ENCODE measurements at places on chromosomes 1 and 21.

- DNase-seq: peak; percentile 84
Measured at GRCh38 chr1:181038399-181038873, 4.7 kb downstream of the MR1 start.

- DNase-seq: no peak
Measured at GRCh38 chr1:24341260-24341659, 22.1 kb downstream of the GRHL3 start.

GRCh38 chr1:173866413-173867115 is 1.2 kb downstream of the GAS5 start:
- peak; percentile 54 for DNase-seq

DNA sequence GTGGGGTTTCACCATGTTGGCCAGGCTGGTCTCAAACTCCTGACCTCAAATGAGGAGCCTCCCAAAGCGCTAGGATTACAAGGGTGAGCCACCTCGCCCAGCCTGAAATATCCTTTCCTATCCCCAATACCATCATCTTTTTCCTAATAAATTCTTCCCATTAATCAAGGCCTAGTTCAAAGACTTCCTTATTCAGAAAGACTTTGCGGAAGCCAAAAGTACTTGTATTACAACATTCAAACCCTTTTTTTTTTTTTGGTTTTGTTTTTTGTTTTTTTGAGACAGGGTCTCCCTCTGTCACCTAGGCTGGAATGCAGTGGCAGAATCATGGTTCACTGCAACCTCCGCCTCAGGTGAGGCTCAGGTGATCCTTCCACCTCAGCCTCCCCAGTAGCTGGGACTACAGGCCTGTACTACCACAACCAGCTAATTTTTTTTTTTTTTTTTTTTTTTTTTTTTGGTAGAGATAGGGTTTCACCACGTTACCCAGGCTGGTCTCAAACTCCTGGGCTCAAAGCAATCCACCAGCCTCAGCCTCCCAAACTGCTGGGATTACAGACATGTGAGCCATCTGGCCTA is 7.6 kb downstream of the SLC19A2 start:
- DNase-seq: no peak

DNA sequence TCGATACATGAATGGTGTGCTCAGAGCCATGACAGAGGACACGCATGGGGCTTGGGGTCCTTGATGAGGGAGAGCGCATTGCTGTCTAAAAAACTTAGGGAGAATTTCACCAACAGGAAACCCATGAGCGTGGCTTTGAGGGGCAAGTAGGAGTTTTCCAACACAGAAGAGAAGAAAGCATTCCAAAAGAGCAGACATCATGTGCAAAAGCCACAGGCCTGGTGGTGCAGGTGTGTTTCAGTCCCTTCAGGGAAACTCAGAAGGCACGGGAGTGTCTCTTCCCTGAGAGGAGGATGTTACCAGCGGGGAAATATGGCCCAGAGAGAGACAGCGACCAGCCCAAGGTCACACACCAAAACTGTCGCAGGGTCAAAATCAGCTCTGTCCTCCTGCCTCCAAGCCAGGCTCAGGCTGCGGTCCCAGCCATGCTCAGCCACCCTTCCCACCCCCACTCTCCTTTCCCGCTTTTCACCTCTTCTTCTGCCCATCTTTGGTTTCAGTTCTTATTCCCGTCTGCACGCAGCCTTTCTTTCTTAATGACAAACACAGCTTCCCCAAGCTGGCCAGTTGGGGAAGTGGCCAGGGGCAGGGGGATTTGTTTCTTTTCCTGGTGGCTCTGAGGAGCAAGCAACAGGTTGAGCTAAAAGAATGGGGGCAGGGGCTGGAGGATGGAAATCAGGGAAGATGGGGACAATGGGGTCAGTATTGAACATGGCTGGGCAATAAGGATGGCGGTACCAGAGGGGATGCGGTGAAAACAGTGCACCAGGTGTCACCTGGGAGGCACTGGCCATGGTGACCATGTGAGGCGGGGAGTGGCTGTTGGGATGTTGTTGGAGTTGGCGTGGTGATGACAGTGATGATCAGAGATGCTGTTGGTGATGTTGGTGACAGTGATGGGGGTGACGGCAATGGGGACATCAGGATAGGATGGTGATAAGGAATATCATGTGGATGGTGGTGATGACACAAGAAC is 10.3 kb downstream of the LAPTM5 start:
- DNase-seq: no peak

GRCh38 chr1:204571631-204572030 is 55.4 kb downstream of the MDM4 start:
- no peak for DNase-seq

DNA sequence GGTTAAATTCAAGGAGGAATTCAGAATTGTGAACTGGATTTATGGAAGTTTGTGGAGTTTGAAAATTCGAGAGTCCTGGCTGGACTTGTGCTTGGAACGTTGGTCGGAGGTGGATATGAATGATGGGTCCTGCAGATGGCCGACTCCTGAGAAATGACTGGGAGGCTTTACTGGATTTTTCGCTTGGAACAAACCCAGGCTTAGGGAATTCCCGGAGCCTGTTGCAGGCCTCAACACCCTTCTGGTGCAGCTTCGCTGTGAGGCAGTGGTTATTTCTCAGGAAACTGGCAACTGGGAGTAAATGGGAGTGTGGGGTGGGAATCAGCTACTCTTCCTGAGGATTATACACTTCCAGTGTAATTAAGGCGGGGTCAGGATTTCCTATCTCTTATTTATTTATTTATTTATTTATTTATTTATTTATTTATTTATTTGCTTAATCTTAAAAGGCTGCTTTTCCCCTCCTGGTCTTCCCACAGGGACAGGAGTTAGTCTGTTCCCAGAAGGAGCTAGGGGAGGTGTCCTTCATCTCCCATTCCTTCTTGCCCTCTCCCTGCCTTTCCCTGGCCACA is 21.1 kb downstream of the MAPKAPK2 start:
- DNase-seq: no peak

DNA sequence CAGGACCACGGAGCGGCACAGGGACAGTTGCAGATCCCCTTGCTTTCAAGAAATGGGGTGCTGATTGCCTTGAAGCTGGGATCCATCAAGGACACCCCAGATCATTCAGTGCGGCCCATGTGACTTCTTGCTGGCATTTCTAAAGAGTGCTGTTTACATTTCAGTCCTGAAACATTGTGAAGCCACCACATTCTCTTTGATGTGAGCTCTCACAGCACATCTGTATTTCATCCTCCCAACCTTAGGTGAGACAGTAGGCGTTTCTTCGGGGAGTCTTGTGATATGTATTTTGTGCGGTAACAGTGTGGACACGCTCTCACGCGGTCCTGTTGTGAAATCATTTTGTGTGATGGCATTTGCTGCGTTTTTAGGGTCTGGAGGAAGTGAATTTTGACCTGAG is 57.2 kb downstream of the CACHD1 start:
- no peak for DNase-seq

DNA sequence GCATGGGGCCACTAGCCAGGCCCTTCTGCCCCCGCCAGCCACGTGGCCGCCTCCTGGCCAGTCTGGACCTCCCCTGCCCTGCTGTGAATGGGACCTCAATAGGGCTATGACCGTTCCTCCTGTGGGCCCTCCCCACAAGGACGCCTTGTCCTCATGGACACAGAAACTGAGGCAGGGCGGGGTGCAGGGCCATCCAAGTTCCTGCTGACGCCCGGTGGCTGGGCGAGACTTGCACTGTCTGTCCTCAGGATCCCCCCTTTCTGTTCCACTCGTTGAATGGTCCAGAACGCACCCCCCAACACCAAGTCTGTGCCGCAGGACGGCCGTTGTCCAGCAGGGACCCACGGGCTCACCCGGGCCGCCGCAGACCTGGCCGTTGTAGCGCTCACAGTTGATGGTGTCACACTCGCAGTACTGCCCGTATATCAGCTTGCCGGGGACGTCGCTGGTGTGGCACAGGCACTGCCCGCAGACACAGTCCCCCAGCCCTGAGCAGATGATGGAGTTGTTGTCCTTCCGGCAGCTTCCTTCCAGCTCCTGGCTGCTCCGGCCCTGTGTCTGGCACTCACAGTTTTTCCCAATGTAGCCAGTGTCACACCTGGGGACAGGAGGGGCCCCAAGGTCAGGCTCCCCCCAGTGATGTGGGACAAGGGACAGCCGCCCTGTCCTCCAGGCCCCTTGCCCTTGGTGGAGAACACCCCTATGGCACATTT is 16.3 kb upstream of the PTTG1IP start:
- DNase-seq: no peak
